ENCODE measurements at places on chromosomes 5 and 9.
A peak's percentile ranks its signal among the peaks of the same experiment; 100 is the strongest.

GRCh38 chr5:128706269-128706668, 168.2 kb upstream of the FBN2 start:
- DNase-seq = no peak

GRCh38 chr5:134247428-134248224, 21.8 kb upstream of the PPP2CA start:
- DNase-seq = no peak

- no peak for DNase-seq
Observed at GRCh38 chr9:82128011-82128696, 139.6 kb downstream of the SPATA31D1 start.

DNA sequence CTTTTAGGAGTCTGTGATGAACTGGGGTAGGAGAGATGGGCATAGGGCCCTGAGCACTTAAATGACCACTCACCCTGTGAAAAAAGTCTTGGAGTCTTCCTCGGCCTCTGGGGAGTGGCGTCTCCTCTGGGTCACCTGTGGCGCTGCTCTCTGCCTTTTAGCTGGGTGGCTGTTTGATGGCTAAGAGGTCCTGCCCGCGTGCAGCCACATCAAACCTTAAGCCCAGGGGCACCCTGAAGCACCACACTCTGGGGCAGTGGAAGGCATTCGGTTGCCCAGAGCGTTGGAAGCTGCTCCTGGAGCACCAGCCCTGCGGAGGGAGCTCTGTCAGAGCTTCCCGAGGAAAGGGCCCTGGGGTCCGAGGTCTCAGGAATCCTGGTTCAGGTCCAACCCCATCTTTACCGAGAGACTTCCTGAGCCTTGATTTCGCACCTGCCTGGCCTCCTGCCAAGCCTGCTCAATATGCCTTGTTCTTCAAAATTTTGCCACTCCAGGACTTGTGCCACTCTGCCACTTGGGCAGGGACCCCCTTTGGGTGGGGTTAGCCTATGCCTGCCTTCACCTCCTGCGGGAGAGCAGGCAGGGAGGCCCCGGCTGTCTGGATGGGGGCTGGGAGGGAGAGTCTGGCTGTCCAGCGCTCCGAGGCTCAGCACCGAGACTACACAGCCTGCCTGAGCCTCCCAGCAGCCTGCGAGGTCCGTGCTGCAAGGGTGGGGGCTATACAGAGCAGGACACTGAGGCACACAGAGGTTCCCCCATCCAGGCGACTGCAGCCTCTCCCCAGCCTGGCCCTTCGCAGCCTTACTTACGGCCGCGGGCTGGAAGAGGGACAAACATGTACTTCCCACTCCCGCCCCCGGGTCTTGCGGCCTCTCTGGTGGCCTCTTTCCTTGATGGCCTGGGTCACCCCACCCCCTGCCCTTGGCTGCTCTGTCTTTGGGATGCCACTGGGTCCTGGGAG, 63.4 kb upstream of the RNU6ATAC start:
- DNase-seq = no peak

- peak; percentile 58 for DNase-seq
Observed at GRCh38 chr5:59380350-59380951, 513.1 kb downstream of the PDE4D start.

- DNase-seq = no peak
Observed at GRCh38 chr5:54601411-54602230, 84.1 kb downstream of the SNX18 start.

GRCh38 chr5:109408991-109409843, 557 bp downstream of the PJA2 start:
- peak; percentile 61 for DNase-seq

DNA sequence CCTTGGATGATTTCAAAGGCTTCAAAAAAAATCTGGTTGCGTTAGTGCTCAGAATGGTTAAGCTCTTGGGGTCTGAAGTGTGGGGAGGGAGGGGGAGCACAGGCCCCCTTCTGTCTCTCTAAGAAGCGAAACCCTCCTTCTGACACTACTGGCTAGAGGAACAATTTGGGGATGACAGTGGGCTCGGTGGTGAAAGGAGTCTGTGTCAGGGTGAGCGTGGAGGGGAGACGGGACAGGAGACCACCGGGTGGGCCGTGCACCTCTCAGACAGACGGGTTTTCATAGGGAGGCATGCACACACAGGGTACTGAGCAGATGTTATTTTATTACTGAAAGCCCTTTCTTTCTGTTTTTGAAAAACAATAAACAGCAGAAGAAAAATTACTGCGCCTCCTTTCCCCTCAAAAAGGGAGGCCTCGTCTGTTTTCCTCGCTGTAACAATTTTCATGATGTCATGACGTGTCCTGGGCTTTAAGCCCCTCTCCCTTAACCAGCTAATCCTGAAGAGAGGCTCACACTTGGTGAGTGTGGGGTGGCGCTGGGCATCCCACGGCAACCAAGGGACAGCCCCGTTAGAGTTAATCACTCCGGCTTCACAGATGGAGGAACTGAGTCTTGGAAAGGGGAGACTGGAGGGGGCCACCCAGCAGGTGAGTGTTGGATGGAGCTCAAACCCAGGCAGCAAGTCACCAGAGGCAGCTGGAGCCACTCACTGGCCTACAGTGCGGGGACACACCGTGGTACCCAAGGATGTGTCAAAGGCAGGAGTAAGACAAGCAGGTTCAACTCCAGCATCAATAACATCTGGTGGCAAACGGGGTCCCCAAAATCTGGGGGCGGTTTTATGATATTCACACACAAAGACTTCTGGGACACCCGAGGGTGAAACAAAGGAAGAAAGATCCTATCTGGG, 53.4 kb downstream of the PTCH1 start:
- DNase-seq = no peak

DNA sequence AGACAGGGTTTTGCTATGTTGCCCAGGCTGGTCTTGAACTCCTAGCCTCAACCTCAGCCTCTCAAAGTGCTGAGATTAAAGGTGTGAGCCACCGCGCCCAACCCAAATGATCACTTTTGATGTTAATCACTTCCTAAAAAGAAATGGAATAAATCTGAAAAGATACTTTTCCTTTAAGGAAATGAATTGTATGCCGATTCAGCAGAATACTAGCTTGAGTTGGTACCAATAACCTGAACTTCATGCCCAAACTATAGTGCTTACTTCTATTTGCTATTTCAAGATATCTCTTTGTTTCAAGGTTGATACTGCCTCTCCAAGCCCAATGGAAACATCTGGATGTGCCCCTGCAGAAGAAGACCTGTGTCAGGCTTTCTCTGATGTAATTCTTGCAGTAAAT, 4.0 kb downstream of the CCNB1 start:
- no peak for DNase-seq

DNA sequence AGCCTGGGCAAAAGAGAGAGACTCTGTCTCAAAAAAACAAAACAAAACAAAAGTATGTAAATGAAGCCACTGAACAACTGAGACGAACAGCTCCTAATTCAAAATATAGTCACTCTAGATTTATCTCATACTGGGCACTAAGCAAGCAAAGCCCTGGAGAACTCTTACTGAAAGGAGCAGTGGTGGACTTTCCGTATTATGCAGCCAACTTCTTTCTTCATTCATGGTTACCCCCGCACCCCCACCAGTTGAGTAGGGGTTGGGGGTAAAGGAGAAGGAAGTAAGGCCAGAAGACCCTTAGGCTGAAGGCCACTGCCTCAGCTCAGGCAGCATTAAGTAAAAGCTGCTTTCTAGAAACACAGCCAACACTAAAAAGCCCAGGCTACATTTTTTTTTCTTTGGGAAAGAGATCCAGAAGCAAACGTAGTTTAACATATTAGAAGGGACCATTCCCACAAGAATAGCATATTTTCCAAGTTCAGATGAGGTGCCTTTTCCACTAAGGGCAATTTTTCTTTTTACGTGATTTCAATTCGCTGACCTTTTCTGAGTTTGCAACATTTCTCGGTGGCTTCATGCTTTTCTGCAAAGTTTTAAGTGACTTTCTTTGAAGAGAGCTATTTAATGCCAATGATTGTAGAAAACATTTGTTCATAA, 55.3 kb downstream of the MAPKAP1 start:
- no peak for DNase-seq

- DNase-seq = no peak
Observed at GRCh38 chr9:125486576-125486975, 220.4 kb downstream of the MAPKAP1 start.

DNA sequence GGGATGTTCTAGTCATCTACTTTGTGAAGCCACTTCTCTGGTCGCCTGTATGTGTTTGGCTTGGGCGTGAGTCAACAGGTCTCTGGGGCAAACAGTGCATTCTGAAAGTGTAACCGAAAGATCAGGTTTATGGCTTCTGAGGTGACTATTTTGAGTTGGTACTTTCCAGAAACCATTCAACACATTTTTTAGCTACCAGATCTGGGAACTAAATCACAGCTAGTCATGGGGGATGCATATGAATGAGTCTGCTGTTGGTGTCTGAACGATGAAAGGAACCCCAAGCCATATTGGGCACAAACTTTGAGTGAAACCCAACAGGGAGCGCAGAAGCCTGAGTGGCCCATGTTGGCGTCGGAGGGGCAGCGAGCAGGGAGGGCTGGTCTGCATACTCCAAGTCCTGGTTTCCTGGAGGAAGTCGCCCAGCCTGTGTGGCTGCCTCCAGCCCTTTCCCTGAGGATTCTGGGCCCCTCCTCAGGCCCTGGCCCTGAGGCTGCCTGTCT, 35.3 kb downstream of the UBE2QL1 start:
- DNase-seq = no peak

DNA sequence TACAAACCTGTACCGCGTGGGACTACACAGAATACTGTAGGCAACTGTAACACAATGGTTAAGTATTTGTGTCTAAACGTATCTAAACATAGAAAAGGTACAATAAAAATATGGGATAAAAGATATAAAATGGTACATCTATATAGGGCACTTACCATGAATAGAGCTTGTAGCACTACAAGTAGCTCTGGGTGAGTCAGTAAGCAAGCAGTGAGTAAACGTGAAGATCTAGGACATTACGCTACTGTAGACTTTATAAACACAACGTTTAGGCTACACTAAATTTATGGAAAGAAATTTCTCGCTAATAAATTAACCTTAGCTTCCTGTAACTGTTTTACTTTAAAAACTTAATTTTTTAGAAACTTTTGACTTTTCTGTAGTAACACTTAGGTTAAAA, 46.5 kb downstream of the MRPS27 start:
- DNase-seq = no peak

GRCh38 chr5:134504629-134505300, 20.7 kb upstream of the JADE2 start:
- no peak for DNase-seq

DNA sequence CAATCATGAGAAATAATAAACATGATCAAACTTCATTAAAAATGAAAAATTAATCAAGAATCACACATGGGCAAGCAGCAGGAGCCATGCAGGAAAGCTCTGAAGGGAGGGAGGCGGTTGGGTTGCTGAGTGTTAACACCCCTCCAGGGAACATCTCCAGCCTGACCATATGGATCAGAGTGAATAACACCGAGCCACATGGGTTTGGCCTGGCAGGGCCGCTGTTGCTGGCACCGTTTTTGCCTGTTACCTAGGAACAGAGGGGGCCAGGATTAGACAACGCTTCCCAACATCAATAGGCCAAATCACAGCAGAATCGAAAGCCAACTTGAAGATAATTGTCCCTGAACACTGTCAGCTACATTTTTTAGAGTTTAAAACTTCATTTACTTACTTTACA, 160.2 kb downstream of the DENND1A start:
- no peak for DNase-seq

GRCh38 chr9:682633-683508, 158.6 kb upstream of the DMRT1 start:
- DNase-seq = peak; percentile 90

DNA sequence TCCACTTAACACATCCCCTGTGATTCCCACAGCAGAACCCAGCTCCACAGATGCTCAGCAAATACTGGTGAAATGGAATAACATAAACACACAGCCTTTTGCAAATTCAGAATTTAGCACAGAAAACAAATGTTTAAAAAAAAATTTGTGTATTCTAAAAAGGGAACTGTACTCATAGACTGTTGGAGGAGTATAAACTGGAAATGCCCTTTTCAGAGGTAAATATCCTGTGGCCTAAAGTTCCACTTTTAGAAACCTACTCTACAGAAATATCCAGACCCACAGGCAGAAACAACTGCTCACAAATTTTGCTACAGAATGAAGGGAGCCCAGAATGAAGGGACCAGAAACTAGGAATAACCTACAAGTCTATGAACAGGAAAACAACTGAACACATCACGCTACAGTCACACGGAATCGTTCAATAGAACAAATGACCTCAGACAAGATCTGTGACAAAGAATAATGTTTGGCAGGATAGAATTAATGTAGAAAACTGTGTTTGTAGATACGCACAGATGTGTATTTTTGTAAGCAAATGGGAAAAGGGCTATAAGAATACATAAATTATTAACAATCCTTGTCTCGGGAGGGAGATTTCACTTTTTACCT, 78.5 kb downstream of the SHB start:
- no peak for DNase-seq

DNA sequence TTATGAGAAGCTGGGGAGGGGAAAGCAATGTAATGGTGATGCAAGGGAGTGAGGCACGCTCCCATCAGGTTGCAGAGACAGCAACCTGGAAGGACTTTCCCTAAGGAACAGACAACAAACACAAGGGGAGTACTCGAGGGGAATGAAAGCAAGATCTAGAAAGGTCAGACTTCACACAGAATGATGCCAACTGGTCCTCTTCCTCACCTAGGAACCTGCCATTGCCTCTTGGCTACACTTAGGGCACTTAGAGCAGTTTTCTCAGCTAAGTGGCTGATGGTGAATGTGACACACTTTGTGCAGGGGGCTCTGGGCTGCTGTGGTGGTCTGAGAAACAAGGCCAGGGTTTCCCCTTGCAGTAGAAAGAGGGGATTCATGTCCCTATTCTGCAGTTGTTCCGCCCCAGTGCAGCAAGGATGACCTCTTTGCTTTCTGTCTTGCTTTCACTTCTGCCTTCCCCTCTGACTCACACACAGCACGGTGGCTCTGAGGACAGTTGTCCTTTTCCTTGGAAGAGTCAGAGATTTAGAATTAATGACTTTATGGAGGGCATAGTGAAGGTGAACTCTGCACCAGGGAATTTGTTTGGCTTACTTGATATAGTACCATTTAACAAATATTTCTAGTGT, 394.0 kb upstream of the KLF4 start:
- DNase-seq = peak; percentile 71

- DNase-seq = peak; percentile 46
Observed at GRCh38 chr9:19085295-19085694, 17.4 kb downstream of the HAUS6 start.

DNA sequence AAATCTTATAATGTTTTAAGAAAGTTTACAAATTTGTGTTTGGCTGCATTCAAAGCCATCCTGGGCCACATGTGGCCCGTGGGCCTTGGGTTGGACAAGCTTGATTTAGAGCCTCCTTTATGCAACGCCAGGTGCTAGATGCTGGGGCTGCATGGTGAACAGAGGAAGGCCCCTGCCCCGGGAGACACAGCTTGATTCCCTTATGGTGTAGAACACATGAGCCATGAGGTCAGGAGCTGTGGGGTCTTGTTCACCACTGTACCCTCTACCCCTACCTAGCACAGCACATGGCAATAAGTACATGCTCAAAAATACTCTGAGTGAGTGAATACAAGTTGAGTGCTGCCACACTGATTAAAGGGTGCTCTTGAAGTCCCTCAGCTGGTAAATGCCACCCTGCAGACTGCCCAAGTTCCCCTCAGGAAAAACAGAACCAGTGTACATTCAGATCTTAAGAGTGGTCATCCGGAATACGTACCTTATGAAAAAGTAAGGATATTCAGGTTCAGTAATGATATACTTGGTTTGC, 71.9 kb downstream of the ARRDC3 start:
- DNase-seq = no peak

GRCh38 chr9:90827181-90827871, 25.7 kb downstream of the SYK start:
- no peak for DNase-seq
